Stimulated activated CD4-positive, alpha-beta T cell treated with anti-CD3 and anti-CD28 coated beads, Interleukin-1b, Interleukin-23, amount 100 ng/mL, for 1 hour (primary cell): ENCODE measurements at places on chromosomes 1 and 21.

GRCh38 chr21:29287383-29287782 lies 11.3 kb upstream of the BACH1 start:
- no peak for DNase-seq

DNA sequence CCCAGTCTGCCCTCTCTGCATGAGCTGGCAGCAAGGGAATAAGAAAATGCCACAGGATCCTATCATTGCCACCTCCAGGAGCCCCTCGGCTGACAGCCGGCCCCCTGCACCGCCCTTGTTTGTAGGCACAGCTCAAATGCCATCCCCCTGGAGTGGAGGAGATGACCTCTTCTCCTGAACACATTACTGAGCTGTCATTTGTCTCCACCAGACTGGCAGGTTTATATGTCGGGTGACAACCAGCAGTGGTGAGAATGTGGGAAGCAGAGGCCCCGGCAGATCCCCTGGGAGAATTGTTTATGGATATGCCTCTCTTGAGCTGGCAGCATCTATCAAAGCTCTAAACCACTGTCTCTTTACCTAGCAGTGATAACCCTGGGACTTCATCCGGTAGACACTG lies 135.4 kb upstream of the FMN2 start:
- no peak for DNase-seq

- DNase-seq: no peak
These were observed 62.6 kb upstream of the MACF1 start for GRCh38 chr1:39141925-39142324.

- DNase-seq: no peak
These were observed 105.0 kb downstream of the SIM2 start for GRCh38 chr21:36803816-36804439.

- no peak for DNase-seq
These were observed 18.7 kb downstream of the ZSWIM5 start for GRCh38 chr1:45187725-45188124.

GRCh38 chr1:27563591-27564471 lies 40.1 kb downstream of the AHDC1 start:
- DNase-seq: no peak

DNA sequence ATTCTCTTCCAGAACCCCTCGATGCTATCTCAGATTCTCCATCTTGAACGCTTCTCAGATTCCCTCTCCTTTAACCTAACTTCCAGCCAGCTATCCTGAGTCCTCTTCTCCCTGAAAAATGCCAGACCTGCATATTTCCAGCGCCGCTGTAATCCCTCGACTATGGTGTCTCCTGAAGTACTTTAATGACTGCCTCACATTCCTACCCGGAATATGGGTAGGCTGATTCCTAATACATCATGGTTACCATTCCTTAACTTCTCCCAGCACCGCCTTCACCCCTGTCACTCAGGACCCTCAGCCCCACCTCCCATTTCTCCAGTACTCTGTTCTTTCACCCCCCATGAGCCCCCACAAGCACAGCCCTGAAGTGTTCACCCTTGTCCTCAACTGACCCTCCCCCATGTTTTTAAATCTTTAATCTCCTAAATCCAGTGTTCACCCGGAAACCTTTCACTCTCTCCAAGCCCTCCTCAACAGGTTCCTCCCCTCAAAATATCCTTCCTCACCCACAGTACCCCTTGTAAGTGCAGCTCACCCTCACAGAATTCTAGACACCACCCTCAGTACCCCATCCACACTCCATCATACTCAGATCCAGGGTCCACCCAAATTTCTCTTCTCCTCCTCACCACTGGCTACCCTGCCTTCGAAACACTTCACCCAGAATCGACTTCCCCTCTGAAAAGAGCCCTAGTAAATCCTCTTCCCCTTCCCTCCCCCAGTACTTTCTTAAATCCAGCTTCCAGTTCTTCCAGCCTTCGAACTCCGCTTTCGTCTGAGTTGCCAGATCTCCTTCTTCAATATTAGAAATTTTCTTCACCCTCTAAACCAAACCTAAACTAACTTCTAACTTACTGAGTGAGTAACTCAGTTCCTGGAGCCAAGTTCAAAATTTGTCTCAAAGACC lies 922 bp downstream of the CPT2 start:
- no peak for DNase-seq

DNA sequence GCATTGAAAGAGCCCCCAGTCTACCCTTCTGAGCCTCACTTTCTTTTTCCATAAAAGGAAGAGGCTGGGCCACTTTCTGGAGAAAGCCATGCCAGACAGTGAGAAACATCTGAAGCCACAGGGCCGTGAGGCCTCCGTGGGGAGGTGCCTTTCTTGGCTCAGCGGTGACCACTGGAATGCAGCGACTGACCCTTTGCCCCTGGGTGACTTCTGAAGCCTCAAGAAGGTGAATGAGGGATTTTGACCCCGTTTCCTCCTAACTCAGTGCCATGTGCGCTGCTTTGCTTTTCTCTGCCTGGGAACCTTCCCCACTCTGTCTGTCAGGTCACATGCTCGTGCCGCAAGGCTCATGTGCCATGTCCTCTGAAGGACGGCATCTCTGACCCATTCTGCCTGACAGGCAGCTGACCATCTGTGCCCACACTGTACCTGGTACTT lies 44.7 kb upstream of the A3GALT2 start:
- DNase-seq: no peak

- DNase-seq: no peak
These were observed 36.5 kb upstream of the ADAMTS1 start for GRCh38 chr21:26881504-26882228.

DNA sequence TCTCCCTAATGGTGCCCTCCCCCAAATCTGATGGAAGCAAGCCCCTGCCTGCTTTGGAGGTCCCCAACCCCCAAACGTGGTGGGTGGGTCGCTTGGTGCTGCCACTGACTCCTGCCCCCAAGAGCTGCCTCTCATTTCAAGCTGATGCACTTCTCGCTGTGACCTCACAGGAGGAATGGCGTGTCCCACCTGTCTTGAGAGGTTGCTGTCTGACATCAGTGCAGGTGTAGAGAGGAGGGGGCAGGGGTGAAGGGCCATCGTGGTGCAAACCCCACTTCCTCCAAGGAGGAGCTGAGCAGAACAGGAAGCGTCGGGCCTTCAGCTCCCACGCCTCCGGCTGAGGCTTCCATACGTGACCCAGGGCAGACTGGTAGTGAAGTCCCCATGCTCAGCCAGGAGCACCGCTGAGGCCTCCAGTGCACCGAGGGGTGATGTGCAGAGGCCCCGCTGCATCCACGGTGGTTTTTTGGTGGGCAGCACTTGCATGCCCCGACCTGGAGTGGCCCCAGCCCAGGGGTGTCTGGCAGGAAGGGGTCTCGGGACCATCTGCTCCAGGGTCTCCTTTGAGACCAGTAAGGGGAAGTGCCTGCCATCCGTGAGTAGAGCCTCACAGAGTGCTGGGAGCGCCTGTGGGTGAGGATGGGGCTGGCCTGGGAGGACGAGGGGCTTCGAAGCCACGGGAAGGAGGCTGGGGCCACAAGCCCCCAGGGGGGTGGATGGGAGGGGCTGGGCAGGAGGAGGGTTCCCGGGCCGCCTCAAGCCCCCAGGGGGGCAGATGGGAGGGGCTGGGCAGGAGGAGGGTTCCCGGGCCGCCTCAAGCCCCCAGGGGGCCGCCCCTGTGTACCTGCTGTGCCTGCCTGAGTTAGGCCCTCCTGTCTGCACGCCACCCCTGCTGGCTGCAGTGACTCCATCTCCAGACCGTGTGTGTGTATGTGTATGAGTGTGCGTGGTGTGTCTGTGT lies 39.8 kb downstream of the WDR4 start:
- DNase-seq: no peak
